ENCODE measurements at places on chromosomes 7 and 10.

DNA sequence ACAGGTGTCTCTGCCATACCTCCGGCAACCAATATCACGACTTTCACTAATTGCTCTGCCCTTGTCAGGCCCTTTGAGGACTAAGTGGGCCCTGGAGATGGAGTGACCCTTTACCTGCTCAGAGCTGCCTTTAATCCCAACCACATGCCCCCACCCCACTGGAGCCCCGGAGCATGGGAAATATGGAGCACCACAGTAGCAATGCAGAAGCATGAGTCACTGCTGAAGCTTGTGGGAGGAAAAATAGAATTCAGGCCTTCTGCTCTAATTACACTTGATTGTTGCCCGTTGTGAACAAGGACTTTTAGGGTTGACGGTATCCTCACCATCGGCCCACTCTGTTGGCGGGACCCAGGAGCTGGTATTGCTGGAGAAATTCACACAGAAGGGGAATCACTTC, 52.5 kb upstream of the FRMD4A start:
- no peak for DNase-seq

GRCh38 chr7:39634478-39634805, 11.1 kb downstream of the RALA start:
- DNase-seq, result no peak

DNA sequence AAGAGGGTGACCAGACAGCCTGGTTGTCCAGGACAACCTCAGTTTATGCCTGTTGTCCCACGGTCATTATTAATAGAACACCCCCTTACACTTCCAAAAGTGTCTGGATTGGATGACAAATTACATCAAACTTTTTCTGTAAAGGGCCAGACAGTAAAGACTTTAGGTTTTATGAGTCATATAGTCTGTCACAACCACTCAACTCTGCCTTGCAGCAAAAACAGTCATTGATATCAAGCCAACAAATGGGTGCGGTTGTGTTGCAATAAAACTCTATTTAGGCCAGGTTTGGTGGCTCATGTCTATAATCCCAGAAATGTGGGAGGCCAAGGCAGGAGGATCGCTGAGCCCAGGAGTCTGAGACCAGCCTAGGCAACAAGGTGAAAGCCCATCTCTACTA, 66.7 kb upstream of the ATP6V0A4 start:
- no peak for DNase-seq

DNA sequence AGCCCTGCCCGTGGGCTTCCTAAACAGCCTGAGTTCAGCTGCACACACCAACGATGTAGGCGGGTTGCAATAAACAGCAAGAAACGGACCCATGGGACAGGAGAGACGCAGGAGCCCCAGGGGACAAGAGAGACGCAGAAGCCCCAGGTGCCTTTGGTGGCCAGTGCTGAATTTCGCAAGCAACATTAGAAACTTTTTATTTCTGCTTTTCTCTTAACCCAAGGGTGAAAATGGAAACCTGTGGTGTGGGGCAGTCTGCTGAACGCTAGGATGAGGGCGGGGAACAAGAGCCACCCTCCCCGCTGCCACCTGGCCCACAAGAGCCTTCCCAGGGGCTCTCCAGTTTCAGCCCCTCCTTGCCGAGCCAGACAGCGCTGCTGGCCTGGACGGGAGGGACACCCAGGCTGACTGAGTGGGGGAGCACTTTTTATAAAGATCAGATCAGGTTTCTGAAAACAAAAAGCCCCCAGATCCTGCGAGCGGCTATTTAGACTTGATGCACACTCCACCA, 20.0 kb upstream of the GPR146 start:
- DNase-seq, result no peak

DNA sequence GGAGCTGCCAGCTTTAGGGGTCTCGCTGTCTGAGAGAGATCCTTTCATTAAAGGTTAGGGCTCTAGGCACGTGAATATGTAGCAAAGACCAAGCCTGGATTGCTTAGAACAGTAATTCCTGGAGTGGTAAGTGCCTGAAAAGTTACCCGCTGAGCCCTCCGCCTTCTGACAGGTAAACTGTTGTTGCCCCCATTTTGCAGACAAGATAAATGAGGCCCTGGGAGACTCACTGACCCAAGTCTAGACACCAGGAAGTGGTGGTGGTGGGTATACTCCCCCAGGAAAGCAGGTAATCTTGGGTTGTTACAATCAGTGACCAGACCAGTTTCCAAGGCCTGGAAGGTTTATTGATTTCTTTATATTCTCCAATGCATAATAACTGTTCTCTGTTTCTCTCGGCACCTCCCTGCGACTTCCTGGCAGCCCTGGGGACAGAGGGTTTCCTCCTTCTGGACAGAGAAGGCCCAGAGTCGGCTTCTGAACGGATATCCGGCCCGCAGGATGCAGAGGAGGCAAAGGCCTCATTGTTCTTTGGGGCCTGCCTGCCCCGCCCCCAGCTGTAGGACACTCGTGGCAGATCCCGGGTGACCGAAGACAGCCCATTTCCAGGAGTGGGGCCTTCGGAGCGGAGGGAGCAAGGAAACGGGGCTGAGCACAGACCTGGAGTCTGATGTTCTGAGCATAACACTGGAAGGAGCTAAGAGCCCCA, 1.3 kb upstream of the GRK5 start:
- peak; percentile 23 for DNase-seq

DNA sequence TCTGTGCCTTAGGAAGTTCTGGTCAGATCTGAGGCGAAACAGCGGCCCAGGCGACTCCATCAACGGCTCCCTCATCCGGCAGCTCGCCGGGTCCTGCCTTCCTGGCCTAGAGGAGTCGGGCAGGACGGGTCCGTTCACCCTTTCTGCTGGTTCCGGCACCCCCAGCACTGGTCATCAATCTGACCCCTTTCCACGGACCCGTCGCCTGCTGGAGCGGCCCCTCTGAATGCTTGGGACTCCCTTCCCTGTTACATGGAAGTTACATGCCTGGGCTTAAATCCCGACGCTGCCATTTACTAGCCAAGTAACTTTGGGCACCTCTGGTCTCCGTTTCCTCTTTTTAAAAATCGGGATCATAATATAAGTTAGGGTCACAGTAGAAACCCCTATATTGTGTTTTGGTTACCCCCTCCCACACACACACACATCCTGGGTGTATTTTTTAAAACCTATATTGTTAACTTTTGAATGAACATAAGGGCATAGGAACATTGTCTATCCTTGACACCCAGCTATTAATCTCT, 607 bp upstream of the GGCT start:
- no peak for DNase-seq

DNA sequence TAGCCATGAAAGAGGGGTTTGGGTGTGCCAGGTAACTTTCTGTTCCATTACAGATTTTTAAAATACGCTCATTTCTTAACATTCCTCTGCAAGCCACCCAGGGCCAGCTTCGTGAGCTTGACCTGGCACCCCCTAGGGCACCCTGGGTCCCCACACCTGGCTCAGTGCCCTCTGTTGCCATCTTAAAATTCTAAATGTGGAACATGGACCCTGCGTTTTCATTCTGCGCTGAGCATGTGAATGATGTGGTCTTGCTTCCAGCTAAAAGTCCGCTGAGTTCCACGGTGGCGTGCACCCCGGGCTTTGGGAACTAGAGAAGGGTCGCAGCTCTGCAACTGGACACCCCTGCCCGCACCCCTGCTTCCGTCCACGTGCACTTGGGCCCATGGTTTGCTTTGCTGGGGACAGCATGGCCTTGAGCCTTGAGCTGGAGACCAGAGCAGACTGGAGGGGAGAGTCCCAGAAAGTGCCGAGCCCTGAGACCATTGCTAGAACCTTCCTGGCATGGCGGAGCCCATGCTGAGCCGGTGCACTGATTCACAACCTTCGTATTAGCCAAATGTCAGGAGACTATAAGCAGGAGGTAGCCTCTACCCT, 91.1 kb downstream of the RGS10 start:
- DNase-seq, result no peak

Measured in effector memory CD4-positive, alpha-beta T cell (primary cell).